ENCODE measurements at places on chromosomes 3 and 15.

DNA sequence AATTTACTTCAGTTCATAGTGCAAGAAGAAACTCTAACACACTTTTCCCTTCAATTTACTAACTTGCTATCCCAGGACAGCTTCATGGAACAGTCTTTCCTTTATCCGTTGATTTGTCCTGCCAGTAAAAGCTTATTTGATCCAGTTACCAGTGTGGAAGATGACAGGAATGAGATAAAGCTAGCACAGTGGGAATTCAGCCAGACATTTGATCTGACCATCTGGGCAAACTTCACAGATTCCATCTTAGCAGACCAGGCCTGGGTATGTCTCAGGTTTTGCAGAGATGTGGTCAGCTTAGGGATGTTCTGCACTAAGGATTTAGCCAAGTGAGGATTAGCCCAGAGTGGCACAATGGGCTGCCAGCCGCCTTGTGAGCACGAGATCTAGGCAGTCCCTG, 19.7 kb downstream of the CEMIP start:
- DNase-seq, result no peak

GRCh38 chr3:168847291-168847883, 751.7 kb upstream of the GOLIM4 start:
- DNase-seq, result no peak

- no peak for DNase-seq
These were observed 122.9 kb downstream of the GREM1 start for GRCh38 chr15:32840507-32841245.

- DNase-seq, result no peak
These were observed 53.4 kb downstream of the PDZRN3 start for GRCh38 chr3:73571238-73571794.

GRCh38 chr3:177209509-177209908, 12.2 kb upstream of the TBL1XR1 start:
- no peak for DNase-seq

- DNase-seq, result peak; percentile 67
These were observed 810 bp upstream of the THRB start for GRCh38 chr3:24495326-24495994.

- no peak for DNase-seq
These were observed 477.8 kb upstream of the RGMA start for GRCh38 chr15:93566762-93567161.

GRCh38 chr15:22265970-22266369, 185.6 kb downstream of the OR4M2 start:
- no peak for DNase-seq

- DNase-seq, result no peak
These were observed 66.4 kb downstream of the SEMA5B start for GRCh38 chr3:122961146-122961545.

DNA sequence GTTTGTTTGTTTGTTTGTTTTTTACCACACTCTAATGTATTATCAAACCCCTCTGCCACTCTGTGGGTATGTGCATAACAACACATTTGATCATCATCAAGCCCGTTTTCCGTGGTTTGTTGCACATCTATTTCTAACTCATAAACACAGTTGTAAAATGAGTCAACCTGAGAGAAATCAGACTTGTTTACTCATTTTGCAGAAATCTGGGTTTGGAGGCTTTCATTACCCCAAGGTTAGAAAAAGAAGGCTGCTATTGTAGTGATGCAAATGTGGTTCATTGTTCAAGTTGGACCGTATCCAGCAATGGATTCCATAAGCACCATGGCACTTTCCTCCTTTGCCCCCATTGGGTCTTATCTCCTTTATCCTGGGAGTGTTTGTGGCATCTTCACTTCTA, 353.2 kb upstream of the SOX2 start:
- no peak for DNase-seq

GRCh38 chr3:170572665-170573253, 13.1 kb downstream of the SLC7A14 start:
- DNase-seq, result no peak

DNA sequence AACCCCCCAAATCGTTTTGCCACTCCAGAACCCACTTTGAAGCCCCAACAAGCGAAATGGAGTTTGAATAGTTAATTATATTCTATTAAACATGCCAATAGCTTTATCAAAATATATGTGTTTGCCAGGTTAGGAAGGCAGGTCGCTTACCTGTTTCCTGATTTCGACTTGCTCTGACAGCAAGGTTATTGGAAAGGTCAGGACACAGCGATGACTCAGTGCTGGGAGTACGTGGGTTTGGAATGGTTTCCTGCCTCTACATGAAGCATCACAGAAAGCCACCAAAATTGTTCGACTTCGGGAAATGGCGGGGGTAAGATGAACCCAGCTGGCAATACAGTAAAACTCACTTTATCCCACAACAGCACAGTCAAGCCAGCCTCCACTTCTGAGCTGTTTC, 135.6 kb upstream of the ABI3BP start:
- no peak for DNase-seq

- DNase-seq, result no peak
These were observed 6.4 kb upstream of the C15orf39 start for GRCh38 chr15:75195122-75195765.

DNA sequence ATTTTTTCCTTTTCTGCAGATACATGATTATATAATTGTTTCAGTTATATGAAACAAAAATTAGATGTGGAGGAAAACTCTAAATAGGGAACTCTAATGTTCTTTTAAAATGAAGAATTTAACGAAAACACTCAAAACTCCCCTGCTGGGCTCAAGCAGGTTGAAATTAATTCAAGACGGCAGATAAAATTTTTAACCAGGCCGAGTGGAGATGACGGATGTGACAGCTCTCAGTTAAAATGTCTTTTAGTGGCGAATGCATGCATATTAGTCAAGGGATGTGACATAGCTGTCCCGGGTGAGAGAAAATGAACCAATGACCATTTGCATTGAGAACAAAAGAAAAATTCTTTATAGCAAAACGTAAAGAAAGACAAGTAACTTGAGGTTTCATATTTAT, 110.1 kb downstream of the ROBO2 start:
- no peak for DNase-seq

Measured in Right ventricle myocardium superior (tissue), 1 donor.